Trophoblast cell (in vitro differentiated cells and primary cell): ENCODE measurements at places on chromosomes 2 and 18.

DNA sequence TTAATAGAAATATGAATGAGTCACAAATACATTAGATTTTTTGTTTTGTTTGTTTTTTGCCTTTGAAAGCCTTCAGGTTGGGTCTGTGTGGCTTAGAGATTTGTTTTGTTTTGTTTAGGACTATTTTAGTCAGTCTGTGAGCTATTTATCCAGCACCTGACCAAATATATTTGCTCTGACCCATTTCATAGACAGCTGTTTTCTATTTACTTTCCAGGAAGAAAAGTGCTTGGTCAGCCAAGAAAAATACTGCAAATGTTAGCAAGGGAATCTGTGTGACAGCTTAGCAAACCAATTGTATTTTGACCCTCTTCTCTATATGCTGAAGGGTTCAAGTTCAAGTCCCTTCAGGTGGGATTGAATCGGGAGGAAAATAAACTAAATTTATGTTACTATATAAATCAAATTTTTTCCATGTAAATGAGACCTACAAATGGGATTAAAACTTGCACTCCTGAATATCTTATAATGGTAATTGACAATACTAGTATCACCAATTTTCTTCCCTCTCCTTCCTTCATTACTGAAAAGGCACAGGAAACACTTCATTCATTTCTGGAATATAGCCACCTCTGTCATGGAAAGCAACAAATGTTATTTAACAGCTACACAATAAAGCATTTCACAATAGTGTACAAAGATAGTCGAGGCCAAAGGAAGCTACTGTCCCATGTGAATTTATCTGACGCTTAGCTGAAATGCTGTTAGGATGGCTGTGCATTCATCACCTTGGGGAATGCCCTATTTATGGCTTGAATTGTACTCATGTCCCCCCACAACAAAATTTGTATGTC lies 23.1 kb upstream of the KLF7 start:
- DNase-seq, result no peak

DNA sequence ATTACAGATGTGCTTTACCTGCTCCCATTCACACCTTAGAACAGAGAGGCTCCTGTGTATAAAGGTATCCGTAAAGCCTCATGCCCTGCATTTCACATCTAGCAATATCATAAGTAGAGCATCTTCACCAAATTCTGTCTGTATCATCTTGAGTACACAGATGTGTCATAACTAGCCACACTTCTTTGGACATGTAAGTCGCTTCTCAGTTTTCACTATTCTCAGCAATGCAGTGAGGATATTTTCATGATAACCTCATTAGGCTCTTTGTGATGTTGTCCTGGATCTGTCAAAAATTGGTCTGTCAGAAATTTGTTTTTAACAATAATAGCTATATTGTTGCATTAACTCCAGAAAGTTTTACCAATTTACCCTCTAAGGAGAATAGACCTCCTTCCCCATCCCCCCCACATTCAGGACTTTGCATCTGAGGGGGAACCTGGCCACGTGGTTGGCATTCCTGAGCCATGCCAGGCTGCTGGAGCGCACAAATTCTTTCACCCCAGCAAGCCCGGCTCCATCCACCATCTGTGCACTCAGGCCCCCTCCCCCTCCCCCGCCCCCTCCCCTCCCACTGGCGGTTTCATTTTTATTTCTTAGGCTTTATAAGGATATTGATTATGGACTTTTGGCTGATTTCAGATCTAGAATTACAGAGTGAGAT lies 34.1 kb downstream of the AGAP1 start:
- no peak for DNase-seq

DNA sequence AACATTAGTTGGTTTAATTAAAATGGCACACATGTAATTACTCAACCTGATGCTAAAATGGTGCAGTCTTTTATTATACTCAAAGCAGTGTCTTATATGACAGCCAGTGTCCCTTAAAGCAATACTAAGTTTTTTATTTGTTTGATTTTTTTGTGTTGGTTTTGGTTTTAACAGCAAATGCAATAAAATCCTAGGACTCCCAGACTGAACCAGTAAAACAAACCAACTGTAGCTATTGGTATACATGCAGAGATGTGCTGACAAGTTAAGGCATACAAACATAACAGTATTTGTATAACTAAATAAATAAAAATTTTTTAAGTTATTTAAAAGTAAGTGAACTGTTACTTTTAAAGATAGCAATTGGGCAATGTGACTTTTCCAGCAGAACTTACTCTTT lies 387.7 kb downstream of the RND3 start:
- no peak for DNase-seq

GRCh38 chr2:61426267-61426897 lies 44.5 kb downstream of the USP34 start:
- peak; percentile 24 for DNase-seq

DNA sequence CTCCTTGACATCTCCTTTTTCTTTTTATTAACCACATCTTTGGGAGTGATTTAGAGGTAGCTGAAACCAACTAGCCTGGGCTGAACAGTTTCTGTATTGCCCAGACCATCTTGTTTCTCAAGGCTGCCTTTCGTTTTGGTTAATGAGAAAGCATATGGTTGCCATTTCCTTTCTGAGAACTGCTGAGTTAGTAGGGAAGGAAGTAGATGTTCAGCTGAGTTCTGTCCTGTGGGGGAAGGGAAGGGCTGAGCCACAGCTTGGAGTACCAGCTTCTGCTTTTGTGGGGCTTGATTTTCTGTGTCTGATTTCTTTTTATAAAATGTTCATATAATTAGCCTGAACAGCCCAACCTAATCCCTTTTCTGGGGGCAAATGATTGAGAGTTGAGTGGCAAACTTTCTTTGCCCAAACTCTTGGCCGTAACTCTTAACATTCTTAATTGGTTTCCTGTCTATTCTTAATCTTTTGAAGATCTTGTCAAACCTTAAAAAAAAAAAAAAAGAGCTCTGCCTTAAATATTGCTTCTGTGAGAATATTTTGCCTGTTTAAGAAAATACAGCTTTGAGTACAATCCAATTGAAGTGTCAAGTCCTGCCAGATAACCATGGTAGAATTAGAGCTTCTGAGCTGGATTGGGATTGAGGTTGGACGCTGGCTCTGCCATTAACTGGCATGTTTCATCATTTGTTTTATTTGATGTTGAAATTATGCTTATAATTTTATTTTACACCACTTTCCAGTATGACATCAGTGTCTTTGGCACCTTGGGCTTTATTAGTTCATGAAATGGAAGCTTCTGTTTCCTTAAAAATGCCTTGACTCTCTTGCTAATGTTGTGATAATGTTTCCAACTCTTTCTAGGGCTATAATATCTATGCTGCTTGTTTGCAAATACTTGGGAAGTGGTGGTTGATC lies 1.9 kb upstream of the NABP1 start:
- no peak for DNase-seq

- peak; percentile 92 for DNase-seq
Observed at GRCh38 chr2:96888072-96889011, 18.5 kb upstream of the SEMA4C start.

- no peak for DNase-seq
Observed at GRCh38 chr2:100228415-100228814, 86.0 kb upstream of the AFF3 start.

GRCh38 chr2:158255257-158255656 lies 153.6 kb downstream of the UPP2 start:
- peak; percentile 51 for DNase-seq

DNA sequence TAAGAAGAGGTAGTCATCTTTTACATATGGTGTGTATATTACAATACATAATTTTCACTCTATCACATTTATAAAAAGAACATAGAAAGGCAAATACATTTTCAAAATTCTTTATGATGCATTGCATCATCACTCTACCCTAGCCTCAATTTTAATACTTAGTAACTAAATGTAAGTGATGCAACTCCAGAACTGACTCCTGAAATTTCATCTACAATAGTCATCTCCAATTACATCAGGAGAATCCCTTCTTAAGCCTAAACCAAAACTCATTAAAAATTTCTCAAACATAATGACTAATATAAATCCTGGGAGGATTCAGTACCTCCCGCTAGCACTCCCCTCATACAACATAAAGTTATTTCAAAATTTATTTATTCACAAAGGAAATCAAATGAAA lies 15.9 kb downstream of the TMX3 start:
- no peak for DNase-seq

DNA sequence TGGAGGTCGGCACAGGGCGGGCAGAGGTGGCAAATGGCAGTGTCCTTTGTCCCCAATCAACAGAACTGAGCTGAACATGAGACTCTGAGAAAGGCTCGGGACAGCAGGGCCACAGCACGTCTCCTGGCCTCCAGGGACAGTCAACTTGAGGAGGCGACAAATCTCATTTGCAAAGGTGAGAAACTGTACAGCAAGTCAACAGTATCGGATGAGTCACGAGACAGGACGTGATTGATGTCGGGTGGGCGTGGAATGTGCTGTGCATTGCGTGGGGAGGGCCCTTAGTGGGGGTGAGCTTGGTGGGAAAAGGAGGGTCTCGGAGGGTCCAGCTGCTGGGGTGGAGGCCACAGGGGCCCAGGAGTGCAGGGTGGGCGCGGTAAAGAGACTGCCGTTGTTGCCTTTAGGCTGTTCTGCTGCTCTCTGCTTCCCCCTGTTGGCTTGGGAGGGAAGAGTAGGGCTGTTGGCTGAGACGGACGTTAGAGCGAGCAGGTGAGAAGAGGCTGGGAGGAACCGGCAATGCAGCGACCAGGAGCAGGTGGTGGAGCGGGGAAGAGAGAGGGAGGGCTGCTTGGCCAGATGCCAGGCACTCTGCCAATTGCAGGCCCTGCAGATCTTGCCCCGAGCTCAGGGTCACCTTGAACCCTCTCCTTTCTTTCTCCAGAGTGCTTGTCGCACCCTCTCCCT lies 164.3 kb downstream of the BCL2 start:
- peak; percentile 86 for DNase-seq

DNA sequence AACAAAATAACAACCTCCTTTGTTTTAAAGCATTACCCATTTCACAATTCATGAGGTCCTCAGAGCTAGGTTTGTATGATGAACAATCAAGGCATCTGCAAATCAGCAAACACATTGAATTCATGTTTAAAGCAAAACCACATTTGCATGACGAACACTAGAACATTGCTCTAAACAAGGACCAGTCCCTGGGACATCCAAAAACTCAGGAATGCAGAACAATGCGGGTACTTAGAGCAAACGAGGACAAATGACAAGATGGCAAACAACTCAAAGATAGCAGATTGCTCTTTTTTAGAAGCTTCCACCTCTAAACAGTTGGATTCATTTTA lies 45.7 kb upstream of the RALBP1 start:
- DNase-seq, result peak; percentile 98

DNA sequence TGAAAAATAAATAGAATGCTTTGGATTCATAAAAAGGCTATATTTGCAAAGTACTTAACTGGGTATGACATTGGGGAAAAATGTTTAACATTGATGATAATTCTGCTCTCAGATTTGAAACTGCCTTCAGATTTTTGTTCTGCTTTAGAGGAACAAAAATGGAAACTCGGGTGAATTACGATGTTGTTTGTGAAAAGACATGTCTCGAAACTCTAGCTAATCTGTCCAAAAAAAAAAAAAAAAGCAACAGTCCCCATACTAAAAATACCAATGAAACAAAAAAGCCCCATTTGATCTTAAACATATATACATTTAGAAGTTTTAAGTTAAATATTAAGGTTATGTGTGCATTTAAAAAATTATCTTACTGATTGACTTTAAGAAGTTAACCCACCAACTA lies 3.0 kb downstream of the ZDBF2 start:
- DNase-seq, result no peak

DNA sequence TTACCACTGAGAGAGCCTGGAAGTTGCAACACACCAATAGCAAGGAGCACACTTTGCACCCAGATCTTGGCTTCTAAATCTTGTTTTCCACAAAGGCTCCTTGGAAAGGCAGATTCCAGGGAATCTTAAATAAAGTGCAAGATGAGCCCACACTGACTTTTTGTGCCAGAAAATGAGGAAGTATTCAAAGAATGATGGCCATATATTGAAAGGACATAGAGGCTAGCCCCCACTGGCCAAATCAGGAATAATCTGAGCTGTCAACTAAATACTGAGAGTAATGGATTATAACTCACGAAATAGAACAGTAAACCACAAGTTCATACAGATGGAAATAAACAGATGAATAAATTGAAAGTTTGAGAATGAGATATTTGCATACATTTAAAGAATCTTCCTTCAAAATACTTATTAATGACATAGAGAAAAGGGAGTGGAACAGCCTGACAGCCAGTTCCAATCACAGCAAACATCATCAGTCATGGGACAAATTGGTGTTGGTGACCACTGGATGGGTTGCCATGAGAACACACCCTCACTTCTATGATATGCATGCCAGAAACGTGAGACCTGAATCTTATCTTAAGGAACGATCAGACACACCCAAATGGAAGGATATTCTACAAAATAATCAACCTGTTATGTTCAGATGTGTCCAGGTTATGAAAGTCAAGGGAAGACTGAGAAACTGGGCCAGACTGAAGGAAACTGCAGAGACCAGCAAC lies 12.2 kb upstream of the ACKR3 start:
- peak; percentile 70 for DNase-seq

GRCh38 chr2:28664120-28664842 lies 87.3 kb upstream of the PPP1CB start:
- DNase-seq, result peak; percentile 35

- DNase-seq, result no peak
Observed at GRCh38 chr2:10300997-10301940, 1.4 kb upstream of the HPCAL1 start.

GRCh38 chr2:86416146-86416545 lies 25.0 kb upstream of the KDM3A start:
- DNase-seq, result no peak

GRCh38 chr18:60534538-60534937 lies 162.0 kb upstream of the MC4R start:
- no peak for DNase-seq

DNA sequence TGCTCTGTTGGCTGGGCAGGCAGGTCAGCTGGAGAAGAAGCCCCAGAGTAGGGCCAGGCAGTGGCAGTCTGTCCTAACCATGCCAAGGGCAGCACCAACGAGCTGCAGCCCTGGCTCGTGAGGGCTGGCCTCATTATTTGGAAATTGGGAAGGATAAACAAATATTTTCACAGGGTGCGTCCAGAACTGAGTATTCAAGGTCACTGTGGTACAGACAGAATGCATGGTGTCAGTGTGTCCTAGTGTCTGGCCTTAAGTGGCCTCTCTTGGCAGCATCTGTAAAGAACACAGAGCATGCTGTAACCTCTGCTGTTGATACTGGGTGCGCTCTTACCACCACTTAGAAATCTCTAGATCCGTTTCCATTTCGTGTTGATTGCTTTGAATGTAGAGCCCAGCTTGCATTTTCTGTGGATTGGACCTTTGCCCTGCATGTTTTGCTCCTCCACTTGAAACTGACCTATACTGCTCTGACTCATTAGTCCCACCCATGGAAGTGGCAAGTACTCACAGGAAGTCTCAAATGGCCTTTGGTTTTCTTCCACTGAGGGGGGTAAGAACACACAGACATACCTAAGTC lies 88.2 kb downstream of the GREB1L start:
- peak; percentile 27 for DNase-seq
